ENCODE measurements at places on chromosomes 3 and 15.

GRCh38 chr3:177197727-177198460 lies 612 bp upstream of the TBL1XR1 start:
- DNase-seq: no peak

DNA sequence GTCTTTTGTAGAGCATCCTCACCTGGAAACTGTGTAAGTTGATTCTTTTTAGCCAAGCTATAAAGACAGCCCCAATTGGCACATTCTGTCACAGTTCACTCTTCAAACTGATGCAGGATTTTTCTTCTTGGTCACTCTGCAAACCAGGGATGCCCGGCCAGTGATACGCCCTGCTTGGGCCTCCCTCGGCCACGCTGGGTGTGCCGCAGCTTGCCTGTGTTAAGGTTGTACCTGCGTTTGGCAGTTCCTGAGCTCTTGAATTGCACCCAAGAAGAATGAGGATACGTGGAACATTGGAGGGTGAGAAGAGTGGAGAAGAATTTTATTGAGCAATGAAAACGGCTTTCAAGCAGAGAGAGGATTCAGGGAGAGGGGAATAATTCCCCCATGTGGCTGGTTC lies 49.9 kb downstream of the PSMD6 start:
- DNase-seq: no peak

- no peak for DNase-seq
Observed at GRCh38 chr3:111906656-111907055, 47.6 kb downstream of the PHLDB2 start.

GRCh38 chr3:152556731-152557254 lies 278.1 kb upstream of the P2RY1 start:
- DNase-seq: no peak

GRCh38 chr15:67114846-67115585 lies 49.6 kb downstream of the SMAD3 start:
- DNase-seq: no peak

GRCh38 chr15:81929557-81929956 lies 116.3 kb downstream of the MEX3B start:
- DNase-seq: no peak

DNA sequence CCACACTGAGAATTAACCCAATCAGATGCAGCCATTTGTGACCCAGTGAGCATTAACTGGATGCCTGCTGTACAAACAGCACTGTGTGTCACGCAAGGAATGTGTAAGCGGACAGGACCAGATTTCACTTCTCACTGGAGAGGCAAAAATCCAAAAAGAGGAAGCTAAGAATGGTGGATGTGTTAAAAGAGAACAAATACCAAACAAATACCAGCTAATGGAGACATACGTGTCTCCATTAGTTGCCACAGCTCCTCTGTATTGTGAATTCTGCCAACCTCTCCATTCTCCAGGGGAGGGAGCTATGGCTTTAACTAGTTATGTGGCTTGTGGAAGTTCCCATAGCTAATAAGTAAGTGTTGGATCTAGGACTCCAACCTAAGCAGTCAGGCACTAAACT lies 2.6 kb downstream of the LTF start:
- no peak for DNase-seq

DNA sequence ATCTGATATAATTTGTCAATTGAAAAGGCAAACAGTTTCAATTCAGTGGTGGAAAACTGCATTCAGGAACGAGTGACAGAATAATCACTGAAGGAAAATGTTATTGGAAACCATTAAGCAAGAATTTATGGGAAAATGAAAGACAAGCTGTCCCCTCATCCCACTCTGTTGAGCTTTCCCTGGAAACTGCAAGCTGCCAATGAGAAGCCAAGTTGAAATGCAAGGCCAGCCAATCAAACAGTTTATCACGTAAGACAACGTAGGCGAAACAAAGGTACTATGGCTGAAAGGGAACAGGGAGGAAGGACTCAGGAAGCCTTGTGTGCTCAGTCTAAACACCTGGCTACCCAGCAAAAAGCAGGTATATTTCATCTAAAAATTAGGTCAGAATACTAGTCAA lies 187.9 kb upstream of the ATP10A start:
- no peak for DNase-seq

GRCh38 chr3:40655551-40655950 lies 130.8 kb downstream of the ZNF621 start:
- no peak for DNase-seq

DNA sequence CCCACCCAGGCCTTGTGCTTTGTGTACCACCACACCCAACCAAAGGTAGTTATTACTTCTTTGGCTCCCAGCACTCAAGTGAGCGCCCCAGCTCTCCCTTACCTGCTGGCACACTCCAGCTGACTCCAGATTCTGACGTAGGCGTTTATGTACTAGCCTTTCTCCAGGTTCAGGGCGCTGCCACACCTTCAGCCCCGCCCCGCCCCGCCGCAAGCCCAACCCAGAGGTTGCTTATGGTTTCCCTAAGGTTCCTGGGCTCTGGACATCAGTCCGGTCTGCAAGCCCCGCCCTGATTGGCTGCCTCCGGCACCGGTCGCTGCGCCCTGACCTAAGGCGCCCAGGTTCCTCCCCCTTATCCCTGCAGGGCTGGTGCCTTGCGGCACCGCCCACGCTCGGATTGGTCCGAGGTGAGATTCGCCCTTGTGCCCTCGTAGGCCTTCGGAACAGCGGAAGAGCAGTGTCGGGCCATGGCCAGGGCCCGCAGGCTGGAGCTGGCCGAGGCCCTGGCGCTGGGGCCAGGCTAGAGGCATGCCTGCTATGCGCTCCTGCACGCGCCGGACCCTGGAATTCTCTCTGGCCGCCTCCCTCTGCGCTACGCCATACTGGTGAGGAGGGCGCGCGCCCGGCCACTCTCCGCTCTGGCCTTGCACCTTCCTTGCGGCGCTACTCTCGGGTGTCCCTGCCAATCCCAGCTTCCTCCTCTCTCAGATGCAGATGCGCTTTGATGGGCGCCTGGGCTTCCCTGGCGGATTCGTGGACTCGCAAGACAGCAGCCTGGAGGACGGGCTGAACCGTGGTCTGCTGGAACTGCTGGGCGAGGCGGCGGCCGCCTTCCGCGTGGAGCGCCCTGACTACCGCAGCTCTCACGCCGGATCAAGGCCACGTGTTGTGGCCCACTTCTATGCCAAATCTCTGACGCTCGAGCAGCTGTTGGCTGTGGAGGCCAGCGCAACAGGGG lies 19.8 kb upstream of the NUDT16 start:
- DNase-seq: no peak

GRCh38 chr15:93300796-93301195 lies 211.8 kb upstream of the RGMA start:
- DNase-seq: no peak

DNA sequence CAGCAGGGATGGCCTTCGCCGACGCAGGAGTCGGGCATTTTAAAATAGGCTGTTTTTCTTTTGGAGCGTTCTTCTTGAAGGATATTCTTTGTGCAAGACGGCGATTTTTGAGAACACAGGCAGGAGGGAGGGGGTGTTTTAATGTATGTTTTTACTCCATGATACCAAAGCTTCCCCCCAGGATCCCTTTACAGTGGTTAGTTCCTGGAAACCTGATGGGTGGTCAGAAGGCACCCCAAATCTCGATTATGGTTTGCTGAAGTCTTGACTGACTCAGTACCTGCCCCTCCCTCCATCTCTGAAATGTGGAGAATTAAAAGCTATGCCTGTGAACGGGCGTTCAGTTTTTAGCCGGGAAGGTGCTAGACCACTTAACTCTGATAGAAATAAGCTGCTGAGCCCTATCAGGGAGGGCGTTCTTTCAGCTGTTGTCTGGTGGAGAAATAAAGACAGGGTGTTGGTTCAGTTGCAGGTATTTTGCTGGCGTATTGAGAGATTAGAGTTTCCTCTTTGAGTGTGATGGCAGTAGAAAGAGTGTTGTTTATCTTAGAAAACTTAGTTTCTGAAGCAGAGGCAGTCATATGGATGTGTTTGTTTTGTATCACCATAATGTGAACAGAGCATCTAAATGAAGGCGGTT lies 3.4 kb downstream of the IGF1R start:
- DNase-seq: no peak

GRCh38 chr3:123781571-123782275 lies 102.4 kb downstream of the MYLK start:
- no peak for DNase-seq

- DNase-seq: no peak
Observed at GRCh38 chr3:42578054-42578453, 3.7 kb downstream of the SEC22C start.

- DNase-seq: no peak
Observed at GRCh38 chr3:127669541-127670228, 3.1 kb upstream of the ABTB1 start.

DNA sequence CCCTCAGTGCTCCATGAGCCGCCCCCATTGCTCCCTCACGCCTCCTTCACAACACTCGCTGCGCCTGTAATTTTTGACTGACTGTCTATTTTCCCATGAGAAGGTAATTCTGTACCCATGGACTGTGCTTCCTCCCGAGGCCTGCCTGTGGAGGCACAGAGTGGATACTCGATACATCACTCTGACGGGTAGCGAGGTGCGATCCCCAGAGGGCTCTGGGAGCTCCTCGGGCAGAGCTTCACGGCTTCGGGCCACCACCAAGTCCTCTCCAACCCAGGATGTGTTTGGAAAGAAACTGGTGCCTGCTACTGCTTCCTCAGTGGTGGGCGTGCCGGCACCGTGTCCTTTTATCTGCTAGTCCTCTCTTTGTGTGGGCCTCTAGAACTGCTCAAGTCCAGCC lies 108.6 kb upstream of the DLG1 start:
- DNase-seq: no peak

GRCh38 chr3:65037861-65038260 lies 350.1 kb upstream of the ADAMTS9 start:
- no peak for DNase-seq

GRCh38 chr3:47362701-47363100 lies 18.1 kb upstream of the PTPN23 start:
- no peak for DNase-seq

- DNase-seq: no peak
Observed at GRCh38 chr3:187290503-187290902, 1.0 kb downstream of the MASP1 start.

- no peak for DNase-seq
Observed at GRCh38 chr15:65377105-65377975, 462 bp downstream of the IGDCC3 start.

GRCh38 chr3:24145481-24145880 lies 200.4 kb downstream of the NR1D2 start:
- DNase-seq: no peak

DNA sequence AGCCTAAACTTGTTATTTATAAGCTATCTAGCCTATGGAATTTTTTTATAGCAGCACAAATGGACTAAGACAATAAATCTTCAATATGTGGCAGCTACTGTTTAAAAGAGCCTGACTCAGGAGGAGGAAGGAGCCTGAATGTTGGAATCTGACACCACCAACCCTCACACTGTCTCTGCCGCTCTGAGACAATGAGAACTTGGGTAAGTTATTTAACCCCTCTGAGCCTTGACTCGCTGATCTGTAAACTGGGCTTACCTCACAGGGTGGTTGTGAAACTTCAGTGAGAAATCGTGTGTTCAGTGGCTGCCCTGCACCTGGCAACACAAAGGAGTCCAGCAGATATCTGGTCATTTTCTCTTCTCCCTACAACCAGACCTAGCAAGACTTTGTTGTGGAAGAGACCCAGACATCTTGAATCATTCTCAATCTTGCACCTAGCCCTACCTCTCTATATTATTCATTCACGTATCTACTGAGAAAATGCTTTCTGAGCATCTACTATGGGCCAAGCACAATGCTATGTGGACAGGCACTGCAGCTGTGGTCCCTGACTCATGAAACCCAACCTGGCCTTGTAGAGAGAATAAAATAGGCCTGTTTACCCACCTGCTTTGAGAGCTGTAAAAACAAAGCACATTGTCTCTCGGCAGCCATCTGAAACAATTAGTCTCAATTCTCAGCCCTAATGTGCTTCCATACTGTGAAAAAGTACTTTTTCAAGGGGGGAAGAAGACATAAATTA lies 81.9 kb upstream of the SLC25A36 start:
- no peak for DNase-seq

DNA sequence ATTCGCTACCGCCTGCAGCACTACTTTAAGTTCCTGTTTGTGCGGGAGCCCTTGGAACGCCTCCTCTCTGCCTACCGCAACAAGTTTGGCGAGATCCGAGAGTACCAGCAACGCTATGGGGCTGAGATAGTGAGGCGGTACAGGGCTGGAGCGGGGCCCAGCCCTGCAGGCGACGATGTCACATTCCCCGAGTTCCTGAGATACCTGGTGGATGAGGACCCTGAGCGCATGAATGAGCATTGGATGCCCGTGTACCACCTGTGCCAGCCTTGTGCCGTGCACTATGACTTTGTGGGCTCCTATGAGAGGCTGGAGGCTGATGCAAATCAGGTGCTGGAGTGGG lies 995 bp downstream of the CHST14 start:
- DNase-seq: no peak

DNA sequence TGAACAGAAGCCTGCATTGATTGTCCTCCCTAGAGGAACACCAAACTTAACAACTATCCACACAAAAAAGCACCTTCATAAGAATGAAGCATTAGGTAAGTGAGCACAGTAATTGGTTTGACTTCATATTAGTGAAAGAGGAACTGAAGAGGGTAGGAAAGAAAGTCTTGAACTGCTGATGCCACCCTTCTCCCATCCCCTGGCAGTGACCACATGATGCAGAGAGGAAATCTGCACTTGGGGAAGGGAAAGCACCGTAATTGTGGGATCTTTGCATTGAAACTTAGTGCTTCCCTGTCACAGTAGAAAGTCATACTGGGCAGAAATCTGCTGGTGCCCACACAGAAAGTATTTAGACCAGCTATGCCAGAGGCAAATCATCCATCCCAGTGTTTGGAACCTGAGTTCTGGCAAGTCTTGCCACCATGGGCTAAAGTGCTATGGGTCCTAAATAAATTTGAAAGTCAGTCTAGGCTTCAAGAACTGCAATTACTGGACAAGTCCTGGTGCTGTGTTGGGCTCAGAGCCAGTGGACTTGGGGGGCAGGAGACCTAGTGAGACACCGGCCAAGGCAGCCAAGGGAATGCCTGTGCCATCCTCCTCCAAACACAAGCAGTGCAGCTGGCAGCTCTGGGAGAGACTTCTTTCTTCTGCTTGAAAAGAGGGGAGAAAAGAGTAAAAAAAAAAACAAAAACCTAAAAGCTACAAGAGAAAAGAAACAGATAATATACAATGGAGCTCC lies 63.6 kb downstream of the SLC15A2 start:
- DNase-seq: no peak

- DNase-seq: no peak
Observed at GRCh38 chr3:195102609-195103467, 168.1 kb downstream of the XXYLT1 start.

DNA sequence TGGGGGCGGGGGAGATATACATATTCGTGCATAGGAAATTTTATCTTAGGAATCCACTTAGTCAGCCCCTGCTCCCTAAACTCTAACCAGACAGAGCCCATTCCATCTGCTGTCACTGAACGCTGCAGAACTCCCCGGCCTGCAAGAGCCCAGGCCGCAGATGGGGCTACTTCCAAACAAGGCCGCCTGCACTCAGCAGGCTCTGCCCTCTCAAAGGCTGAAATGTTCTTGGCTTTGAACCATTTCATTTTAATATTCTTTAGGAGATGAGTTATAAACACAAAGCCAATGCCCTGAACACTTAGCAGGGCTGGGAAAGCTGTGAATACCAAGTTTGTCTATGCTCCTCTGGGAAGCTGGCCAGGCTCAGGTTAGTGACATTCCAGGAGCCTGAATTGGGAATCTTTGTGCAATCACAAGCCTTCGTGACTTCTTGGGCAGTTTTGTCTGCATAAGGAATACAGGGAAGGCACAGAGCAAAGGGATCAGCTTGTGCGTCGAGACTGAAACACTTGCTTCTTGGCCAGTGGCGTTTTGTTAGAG lies 65.0 kb downstream of the SYNM start:
- no peak for DNase-seq
